Hepatocyte (in vitro differentiated cells): ENCODE measurements at places on chromosomes 2 and 18. TPM values are rescaled to one million over a fixed set of nuclear protein-coding genes. Genes with fewer than 3 reads are reported as not detected.

Gene PRSS56
- not detected in 2 replicates for polyA plus RNA-seq

Gene RAB27B
- polyA plus RNA-seq, result 4.5 and 5.2 TPM in 2 replicates

- DNase-seq, result no peak
Observed at GRCh38 chr2:135169900-135170753, 118.0 kb downstream of the RAB3GAP1 start.

Gene AUP1
- 195 and 212 TPM in 2 replicates for polyA plus RNA-seq

DNA sequence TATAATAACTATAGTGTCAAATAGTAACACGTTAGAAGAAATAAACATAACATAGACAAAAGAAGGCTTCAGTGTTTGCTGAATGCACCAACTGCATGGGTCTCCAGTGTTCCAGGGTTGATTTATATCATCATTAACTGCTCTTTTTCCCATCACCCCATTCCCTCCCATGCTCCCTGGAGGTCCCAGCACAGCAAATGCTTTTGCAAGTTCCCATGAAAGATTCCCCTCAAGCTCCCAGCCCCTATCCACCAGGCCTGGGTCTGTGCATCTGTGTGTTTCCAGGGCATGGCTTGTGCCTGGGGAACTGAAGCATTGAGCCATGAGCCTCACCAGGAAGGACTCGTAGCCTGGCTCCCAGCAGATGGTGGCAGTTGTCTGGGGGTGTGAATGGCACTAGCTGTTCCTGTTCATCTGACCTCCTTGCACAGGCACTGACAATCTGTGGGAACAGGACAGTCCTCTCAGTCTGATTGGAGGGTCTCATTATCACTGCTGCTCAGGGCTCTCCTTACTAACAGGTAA is 164.6 kb upstream of the RMP24 start:
- no peak for DNase-seq

Gene FAP
- 38.1 and 40.4 TPM in 2 replicates for polyA plus RNA-seq

Gene ADI1
- polyA plus RNA-seq, result 154 and 204 TPM in 2 replicates
